ENCODE measurements at places on chromosomes 1 and 21.

DNA sequence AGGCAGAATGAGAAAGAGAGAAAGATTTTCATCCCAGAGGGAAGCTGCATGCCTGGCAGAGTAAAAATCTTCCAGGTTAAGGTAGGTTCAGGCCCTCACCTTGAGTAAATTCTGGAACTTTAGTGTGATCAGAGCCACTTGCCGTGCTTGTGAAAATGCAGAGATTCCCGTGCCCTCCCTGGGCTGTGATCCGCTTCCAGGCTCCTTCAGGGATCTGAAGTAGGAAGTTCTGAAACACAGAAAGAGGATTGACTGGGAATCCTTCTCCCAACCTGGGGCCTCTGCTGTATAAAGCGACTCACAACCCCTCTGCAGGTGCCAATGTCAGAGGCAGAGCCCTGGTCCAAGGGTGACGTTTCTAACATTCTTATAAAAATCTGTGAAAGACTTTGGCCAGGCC, 26.6 kb downstream of the NUAK2 start:
- no peak for DNase-seq

DNA sequence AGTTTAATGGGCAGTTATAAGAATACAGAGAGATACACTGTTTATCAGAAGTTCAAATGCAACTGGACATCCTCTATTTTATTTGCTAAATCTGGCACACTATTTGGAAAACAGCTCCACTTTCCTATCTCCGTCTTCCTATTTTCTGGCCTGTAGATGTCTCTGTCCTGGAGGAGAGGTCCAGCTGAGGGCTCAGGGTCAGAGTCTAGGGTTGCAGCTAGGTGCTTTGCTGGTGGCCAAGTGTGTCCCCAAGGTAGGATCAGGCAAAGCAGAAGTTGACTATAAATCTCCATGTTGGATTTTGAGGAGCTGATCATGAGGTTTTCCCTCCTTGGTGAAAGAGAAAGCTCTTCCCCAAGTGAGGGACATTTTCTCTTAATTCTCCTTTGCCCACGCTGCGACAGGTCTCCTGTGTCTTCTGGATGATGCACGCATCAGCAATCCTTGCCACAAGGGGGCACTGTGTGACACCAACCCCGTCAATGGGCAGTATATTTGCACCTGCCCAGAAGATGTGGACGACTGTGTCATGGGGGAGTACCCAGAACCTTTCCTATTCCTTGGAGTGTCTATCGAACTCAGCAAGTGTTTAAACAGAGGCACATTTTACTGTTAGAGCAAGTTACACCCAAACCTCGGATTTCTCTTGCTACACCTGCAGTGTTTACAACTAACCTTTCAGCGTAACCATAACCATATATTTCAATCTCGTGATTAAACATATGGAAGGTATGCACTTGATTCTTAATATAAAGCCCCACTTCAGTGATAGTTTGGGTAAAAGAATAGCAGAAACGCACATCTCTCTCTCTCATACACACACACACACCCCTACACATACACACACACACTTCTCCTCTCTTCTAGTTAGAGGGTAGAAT, 10.2 kb downstream of the ADAM30 start:
- peak; percentile 69 for DNase-seq

DNA sequence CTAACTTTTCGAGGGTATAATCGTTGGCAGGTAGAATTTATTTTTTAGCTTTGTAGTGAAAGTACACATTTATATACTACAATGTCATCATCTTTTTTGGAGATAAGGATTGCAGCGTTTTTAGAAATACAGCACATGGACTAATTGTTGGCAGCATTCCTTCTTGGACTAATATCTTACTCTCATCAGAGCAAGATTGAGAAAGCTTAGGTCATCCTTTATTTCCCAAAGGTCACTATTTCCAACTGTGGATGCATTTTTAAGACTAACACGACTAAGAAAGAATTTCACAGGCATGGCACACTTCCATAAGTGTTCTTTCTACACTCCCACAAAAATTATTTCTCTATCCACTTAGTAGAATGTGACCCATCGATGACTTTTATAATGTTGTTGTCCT, 732.3 kb downstream of the NCAM2 start:
- no peak for DNase-seq

DNA sequence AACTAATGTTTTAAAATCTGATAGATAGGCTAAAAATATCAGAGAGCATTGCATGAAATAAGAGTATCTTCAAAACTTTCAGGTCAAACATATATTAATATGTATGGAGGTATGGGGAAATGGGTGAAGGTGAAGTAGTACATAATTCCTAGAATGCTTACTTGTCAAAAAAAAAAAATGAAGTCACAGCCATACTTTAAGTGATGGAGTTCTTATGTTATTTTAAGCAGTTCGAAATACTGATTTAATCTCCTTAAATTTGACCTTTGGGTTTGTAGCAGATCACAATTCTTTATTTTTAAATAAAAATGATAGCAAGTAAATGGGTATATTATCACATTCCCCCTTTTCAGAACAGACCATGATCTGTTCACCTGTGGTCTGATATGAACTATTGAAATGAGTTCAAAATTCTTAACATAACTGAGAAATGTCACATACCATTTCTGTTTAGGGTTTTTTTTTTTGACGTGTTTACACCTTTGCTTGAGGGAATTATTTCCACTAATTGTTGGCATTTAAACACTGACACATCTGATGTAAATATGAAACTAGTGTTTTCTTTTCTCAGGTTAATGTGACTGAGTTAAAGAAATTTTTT, 220.2 kb downstream of the GREM2 start:
- DNase-seq, result no peak

DNA sequence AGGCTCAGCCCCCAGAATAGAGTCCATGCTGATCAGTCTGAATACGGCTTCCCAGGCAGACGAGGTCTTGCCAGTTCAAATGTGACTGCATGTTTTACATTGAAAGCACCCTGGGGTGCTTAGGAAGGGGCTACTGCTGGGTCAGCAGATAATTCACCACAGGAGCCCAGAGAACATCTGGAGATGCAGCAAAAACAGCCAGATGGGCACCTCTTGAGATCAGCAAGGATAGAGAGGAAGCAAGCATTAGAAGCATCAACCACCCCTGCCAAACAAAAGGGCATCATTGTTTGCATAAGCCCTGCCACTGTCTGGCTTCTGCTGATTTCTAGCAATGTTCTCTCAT, 403.1 kb downstream of the RRAGC start:
- DNase-seq, result no peak

DNA sequence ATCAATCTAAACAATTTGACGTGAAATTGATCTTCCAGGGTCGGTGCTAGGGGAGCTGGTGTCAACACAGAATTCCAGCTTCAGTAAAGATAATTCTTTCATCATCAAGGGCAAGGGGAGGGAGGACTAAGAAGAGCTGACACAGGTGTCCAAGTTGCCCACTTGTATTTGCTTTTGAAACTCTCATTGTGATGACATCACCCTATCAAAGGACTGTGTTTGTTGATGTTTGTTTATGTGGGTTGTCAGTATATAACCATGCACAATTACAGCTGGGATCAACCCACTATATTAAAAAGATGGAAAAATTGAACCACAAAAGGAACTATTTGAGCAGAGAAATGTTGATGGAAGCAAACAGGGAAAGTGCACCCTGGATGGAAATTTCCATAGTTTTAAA, 48.8 kb downstream of the ZC3H11B start:
- no peak for DNase-seq

- no peak for DNase-seq
Observed at GRCh38 chr1:219476116-219476515, 136.8 kb downstream of the ZC3H11B start.

DNA sequence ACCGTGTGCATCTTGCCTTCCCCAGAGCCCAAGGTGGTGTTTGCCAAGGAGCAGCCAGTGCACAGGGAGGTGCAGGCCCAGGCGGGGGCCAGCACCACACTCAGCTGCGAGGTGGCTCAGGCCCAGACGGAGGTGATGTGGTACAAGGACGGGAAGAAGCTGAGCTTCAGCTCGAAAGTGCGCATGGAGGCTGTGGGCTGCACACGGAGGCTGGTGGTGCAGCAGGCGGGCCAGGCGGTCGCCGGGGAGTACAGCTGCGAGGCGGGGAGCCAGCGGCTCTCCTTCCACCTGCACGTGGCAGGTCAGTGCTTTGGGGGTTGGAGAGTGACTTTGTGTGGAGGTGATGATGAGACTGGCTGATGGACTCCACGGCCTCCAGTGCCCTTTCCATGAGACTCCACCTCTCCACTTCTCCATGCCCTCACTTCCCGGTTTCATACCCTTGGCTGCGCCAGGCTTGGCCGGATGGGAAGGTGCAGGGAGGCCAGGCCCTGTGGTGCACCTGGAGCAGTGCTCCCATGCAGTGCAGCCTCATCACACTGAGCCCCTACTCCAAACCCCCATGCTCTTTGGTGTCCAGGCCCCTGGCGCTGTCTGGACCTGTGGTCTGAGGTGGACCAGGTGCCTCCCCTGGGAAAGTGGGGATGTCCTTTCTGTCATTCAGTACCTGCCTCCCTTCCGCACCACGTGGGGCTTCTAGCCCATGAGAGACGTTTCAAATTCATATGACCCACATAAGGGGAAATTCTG, 49.0 kb downstream of the OBSCN start:
- DNase-seq, result no peak

GRCh38 chr21:42680058-42680330, 26.6 kb downstream of the PDE9A start:
- DNase-seq, result no peak

DNA sequence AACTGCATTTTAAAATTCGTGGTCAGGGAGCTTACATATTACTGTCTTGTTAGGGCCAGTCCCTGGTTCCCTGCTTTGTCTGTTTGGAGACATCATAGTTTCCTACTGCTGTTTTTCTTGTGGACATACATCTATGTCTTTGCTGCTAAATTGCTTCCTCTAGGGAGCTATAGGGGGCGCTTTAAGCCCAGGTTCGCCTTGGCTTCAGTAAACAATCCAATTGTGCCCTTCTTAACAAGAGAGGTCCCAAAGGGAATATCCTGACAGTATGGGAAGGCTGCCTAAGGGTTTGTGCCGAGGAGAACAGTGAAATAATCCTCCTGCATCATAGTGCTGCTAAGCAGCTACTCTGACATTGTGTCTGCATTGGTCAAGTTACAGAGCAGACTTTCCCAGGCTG, 112.5 kb downstream of the USH2A start:
- peak; percentile 12 for DNase-seq

DNA sequence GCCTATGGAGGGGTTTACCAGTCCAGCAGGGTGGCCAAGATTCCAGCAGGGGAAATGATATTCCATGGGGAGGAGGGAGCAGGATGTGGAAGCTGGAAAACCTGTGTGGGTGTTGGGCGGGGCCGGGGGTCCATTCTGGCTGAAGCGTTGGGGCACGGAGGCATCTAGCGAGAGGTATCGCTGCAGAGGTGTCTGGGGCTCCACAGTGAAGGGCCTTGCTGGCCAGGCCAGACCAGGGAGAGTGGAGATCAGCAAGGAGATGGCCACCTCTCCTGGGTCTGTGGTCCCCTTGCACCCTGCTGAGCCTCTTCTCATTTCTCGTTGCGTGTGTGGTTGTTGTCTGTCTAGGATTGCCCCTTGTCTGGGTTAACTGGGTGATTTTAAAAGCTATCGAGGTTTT, 6.2 kb downstream of the COQ8A start:
- no peak for DNase-seq

DNA sequence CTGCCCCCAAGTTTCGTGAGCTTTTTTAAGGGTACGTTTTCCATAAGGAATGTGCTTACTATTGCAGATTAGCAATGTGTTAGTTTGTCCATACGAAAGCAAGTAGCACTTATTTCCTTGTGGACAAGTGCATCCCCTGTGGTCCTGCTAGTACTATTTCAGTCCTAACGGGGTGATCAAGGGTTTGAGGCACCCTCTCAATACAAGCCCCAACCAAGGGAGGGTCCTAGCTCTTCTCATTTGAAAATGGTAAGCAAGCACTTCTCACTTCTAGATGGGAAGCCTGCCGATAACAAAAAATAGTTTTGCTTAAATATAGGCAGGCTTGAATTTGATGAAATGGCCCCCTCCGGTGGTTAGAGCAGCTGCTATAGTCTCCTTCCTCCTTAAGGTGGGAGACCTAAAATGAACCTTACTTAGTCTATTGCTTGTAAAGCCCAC, 64.0 kb upstream of the HMCN1 start:
- peak; percentile 49 for DNase-seq

GRCh38 chr1:239795304-239795703, 296.4 kb upstream of the FMN2 start:
- DNase-seq, result no peak

DNA sequence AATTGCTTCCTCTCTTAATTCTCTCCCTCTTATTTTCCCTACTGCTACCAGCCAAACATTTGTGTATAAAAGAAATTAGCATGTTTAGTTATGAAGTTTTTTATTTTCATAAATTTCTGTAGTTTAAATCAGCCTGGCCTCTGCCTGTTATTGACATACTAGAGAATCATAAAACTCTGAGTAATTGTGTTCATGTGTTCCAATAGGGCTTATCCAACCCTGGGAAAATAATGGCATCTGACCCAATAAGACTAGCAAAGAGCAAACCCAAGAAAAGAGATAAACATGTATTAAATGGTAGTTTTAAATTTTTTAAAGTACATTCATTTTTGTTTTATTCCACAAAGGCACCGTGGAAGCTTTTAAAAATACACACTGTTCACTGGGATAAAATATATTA, 404.3 kb downstream of the HLX start:
- DNase-seq, result no peak

DNA sequence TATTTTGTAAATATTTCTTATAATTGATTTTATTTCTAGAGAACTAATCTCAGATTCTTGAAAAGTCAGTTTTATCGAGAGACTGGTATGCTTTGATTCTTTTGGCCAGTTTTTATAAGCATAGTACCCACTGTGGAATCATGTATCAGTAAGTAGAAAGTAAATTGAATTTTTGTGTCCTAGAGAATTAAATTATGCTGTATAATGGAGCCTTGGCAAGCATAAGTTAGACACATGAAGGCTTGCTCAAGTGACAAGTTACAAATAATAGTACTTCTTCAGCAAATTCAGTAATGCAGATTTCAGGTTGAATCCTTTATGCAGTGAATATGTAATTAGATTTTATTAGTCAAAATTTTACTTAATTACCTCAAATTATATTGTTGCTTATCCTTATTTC, 40.1 kb downstream of the ADGRL2 start:
- no peak for DNase-seq

- DNase-seq, result no peak
Observed at GRCh38 chr1:184608581-184608980, 146.1 kb downstream of the EDEM3 start.

DNA sequence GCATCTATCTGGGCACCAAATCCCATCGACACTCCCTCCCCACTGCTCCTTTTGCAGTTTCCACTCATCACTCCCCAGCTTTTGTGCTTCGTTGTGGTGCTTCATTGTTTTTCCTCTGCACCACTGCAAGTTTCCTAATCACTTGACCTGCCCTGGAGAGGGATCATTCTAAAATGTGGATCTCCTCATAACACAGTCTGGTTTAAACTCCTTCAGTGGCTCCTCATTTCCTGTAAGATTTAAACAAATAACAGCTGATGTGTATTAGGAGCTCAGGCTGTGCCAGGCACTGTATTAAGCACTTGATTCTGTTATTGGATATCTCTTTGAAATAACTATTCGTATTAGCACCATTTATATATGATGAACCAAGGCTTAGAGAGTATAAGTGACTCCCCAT, 51.3 kb downstream of the MAP10 start:
- DNase-seq, result no peak

- DNase-seq, result no peak
Observed at GRCh38 chr1:202264300-202264699, 70.7 kb downstream of the LGR6 start.

- DNase-seq, result no peak
Observed at GRCh38 chr1:84991097-84991920, 5.6 kb downstream of the MCOLN2 start.

All from transverse colon (tissue), 4 donors.